ENCODE measurements at places on chromosomes 7 and 10.

DNA sequence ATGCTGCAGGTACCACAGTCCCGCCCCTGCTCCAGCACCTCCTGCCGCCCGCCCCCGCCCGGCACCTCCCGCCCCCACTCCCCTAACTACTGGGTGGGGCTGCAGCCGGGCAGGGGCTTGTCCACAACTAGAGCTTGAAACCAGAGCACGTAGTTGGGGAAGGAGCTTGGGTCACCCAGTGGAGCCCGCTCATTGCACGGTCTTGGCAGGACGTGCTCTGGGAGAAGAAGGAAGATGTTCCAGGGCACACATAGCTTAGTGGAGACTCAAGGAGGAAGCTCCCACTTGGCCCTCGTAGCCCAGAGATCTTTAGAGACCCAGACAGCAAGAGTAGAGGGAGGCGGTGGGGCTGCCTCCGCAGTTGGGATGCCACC lies 692 bp downstream of the IGFBP1 start:
- no peak for DNase-seq

- DNase-seq, result no peak
These were observed 21.0 kb upstream of the ASB15 start for GRCh38 chr7:123580406-123581161.

- no peak for DNase-seq
These were observed 49.5 kb downstream of the WNT2 start for GRCh38 chr7:117273325-117273724.

GRCh38 chr10:44780426-44780825 lies 130.7 kb upstream of the TMEM72 start:
- no peak for DNase-seq

GRCh38 chr10:48657416-48657815 lies 27.3 kb upstream of the WDFY4 start:
- no peak for DNase-seq

DNA sequence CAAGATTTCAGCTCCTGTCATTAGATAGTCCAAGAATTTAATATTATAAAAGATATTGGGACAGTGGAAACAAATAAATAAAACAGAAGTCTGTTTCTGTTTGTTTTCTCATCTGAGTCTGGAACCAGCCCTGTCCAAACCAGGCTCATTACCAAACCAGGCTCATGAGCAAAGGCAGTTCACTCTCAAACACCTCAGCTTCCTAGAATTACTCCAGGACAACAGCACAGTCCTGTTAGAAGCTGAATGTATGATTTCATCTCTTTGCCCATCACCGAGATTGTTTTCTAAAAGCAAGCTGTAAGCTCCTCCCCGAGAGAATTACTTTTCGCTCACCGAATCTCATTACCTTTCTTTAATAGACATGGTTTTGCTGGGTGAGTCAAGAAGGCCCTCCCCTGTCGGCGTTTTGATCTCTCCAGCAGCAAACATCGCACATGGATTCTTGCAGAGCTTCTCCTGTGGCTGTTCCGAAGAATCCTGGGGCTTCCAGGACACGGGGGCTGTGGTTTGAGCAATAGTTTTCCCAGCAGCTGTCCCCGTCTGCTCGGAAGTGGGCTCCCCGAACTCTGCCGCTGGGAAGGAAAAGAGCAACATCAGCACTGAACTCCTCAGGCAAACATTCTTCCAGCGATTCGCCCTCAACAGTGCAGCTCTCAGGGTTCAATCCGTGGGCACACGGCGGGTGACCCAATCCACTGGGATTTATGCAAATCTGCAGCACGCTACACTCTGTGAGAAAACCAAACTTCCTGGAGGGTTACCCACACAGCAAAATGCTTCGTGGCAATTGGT lies 112.5 kb downstream of the SVIL start:
- DNase-seq, result no peak
